Prostate gland (tissue), 2 donors: ENCODE measurements at places on chromosomes 2 and 18. TPM values are rescaled to one million over a fixed set of nuclear protein-coding genes. Genes with fewer than 3 reads are reported as not detected.
A peak's percentile ranks its signal among the peaks of the same experiment; 100 is the strongest.

Gene SPATA3
- 1.8 TPM for total RNA-seq

Gene RPRM
- 2.5 TPM for total RNA-seq

Gene SKA1
- total RNA-seq, result 2.7 TPM

DNA sequence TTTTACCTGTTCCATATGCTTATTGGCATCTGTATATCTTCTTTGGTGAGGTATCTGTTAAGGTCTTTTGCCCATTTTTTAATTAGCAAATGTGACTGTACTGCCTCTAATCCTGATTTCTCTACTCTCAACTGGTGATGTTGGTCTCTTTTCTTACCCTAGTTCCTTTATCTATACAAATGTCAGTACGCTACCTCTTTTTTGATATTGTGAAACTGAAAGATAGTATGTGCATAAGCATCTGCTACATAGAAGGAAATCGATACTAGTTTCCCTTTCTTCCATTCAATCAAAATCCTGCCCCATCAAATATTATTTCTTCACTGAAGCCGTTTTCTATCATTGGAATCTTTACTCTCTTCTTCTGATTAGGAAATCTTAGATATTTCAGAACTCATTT is 194.9 kb upstream of the SPOPL start:
- no peaks in the 10 kb centered on the region for H3K27me3 ChIP-seq
- no peak overlapping the region for H3K4me3 ChIP-seq
- H3K36me3 ChIP-seq, result no peaks in the 10 kb centered on the region
- H3K27ac ChIP-seq, result no peak overlapping the region
- no peak for DNase-seq

DNA sequence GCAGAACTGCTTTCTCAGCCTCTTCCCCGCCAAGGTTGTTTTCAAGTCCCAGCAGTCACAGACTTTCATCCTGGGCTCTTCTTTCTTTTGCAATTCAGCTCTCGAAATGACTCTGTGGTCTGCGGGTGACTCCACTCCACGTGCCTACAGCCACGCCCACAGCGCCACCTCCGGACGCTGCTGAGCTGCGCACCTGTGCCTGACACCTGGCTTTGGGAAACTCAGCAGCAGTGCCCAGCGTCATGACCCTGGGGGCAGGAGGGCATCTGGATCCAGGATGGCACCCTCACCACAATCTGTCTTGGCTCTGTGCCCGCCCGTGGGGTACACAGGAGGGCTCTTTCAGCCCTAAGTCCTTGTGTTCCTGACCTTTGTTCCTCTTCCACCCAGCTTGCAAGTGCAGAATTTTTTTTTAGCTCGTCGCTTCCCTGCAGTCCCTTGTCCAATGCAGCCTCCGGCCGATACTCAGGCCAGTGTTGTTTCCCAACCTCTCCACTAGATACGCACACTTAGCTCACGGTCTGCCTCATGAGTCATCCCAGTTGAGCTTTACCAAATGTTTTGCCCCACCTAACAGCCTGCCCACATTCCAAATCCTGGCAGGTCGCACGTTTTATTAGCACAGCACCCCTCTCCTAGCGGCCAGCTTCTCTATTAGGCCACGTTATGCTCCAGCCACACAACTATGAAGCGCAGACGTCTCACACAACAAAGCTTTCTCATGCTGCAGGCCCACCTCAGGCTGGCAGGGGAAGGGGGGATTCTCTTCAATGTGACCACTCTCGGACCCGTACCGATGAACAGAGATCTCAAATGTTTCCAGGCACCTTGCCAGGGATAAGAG is 6.5 kb upstream of the CAPN10 start:
- peaks cover 6% of the 10 kb centered on the region for H3K4me1 ChIP-seq
- H3K4me3 ChIP-seq, result no peak overlapping the region
- no peaks in the 10 kb centered on the region for H3K27me3 ChIP-seq
- H3K27ac ChIP-seq, result peak overlapping the region; percentile 47

DNA sequence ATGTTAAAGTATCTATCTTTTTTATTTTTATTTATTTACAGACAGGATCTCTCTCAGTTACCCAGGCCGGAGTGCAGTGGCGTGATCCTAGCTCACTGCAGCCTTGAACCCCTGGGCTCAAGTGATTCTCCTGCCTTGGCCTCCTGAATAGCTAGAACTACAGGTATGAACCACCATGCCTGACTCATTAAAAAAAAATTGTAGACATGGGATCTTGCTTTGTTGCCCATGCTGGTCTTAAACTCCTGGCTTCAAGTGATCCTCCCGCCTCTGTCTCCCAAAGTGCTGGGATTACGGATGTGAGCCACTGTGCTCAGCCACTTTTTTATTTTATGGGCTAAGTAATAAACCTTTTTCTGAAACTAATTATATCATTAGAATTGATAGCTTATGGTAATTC is 7.1 kb downstream of the MFSD6 start:
- no peaks in the 10 kb centered on the region for H3K27me3 ChIP-seq
- no peak overlapping the region for H3K27ac ChIP-seq
- H3K4me3 ChIP-seq, result no peak overlapping the region
- DNase-seq, result no peak

GRCh38 chr2:79887747-79888374 is 375.0 kb downstream of the CTNNA2 start:
- no peak overlapping the region for H3K27ac ChIP-seq
- H3K27me3 ChIP-seq, result no peaks in the 10 kb centered on the region
- H3K36me3 ChIP-seq, result no peaks in the 10 kb centered on the region
- no peaks in the 10 kb centered on the region for H3K4me1 ChIP-seq
- H3K4me3 ChIP-seq, result no peak overlapping the region

- H3K27me3 ChIP-seq, result no peaks in the 10 kb centered on the region
- no peak overlapping the region for H3K4me3 ChIP-seq
- no peak for DNase-seq
- no peak overlapping the region for H3K27ac ChIP-seq
Observed at GRCh38 chr2:60858897-60859311, 22.5 kb upstream of the REL start.

DNA sequence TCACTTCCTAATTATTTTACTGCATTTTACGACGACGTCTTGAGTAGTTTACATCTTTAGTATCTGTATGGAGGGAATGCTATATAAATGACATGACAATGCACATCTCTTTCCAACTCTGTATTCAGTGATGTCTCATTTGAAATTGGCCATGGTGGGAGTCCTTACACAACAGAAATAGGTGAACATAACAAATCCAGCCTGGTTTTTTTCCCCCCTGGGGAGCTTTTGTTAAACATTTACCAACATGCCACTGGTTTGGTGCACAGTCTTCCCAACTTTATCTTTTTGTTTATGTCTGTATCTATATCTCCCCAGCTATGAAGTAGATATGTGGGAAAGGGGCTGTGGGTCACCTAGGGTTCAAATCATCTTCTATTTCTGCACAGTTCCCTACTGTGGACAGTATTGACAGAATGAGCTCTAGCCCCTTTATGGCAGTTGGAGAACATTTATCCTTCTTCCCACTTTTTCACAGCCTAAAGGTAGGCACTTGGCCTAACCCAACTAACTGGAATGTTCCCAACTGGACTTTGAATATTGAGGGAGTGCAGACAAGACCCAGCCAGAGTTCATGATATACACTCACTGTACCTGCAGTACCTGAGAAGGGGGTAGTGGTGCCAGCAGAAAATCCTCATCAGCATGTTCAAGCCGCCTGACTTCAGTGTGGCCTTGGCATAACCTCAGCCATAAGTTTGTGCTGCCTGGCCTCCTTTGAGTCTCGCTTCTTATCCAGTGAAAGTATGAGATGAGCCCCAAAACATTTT is 5.7 kb upstream of the RTKN start:
- H3K4me1 ChIP-seq, result no peaks in the 10 kb centered on the region
- no peaks in the 10 kb centered on the region for H3K27me3 ChIP-seq

- no peaks in the 10 kb centered on the region for H3K27me3 ChIP-seq
- no peak for DNase-seq
- H3K4me1 ChIP-seq, result no peaks in the 10 kb centered on the region
- H3K4me3 ChIP-seq, result no peak overlapping the region
- H3K36me3 ChIP-seq, result no peaks in the 10 kb centered on the region
- H3K27ac ChIP-seq, result no peak overlapping the region
Observed at GRCh38 chr2:19815746-19816145, 86.0 kb downstream of the TTC32 start.

DNA sequence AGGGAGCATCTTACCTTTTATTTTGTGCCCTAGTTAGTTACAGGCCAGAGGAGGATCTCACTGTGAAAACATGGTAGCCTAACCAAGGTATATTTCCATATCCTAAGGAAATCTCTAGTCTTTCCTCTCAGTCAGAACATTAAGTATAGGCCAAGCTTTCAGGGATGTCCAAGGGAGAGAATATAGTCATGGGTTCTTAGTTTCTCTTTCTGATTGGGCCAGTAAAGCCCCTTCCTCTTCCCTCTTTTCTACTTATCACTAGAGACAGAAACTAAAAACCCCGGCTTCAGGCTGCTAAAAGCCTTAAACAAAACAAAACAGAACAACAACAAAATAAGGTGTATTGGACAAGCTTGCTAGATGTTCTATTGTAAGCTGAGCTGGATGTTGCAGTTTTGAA is 44.3 kb upstream of the TNFRSF11A start:
- no peak overlapping the region for H3K4me3 ChIP-seq
- H3K27me3 ChIP-seq, result no peaks in the 10 kb centered on the region
- no peaks in the 10 kb centered on the region for H3K4me1 ChIP-seq
- H3K27ac ChIP-seq, result no peak overlapping the region
- no peaks in the 10 kb centered on the region for H3K36me3 ChIP-seq

DNA sequence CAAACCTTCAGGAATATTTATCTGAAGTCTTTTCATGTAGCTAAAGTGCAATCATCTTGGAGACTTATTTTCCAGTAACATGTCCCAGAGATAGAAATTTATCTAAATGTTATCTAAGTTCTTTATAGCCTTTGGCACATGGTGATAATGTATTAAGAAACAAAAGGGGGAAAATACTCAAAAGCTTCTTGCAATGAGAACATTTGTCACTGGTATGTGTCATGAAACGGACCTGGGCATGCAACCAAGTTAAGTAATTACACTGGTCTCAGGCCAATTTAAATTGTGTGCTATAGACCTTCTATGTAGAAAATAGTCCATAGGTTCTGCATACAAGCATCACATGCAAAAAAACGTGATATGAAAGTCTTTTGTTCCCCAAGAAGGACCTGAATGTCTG is 136.2 kb downstream of the SLC8A1 start:
- no peak overlapping the region for H3K27ac ChIP-seq
- H3K4me3 ChIP-seq, result no peak overlapping the region
- no peaks in the 10 kb centered on the region for H3K27me3 ChIP-seq
- DNase-seq, result no peak

DNA sequence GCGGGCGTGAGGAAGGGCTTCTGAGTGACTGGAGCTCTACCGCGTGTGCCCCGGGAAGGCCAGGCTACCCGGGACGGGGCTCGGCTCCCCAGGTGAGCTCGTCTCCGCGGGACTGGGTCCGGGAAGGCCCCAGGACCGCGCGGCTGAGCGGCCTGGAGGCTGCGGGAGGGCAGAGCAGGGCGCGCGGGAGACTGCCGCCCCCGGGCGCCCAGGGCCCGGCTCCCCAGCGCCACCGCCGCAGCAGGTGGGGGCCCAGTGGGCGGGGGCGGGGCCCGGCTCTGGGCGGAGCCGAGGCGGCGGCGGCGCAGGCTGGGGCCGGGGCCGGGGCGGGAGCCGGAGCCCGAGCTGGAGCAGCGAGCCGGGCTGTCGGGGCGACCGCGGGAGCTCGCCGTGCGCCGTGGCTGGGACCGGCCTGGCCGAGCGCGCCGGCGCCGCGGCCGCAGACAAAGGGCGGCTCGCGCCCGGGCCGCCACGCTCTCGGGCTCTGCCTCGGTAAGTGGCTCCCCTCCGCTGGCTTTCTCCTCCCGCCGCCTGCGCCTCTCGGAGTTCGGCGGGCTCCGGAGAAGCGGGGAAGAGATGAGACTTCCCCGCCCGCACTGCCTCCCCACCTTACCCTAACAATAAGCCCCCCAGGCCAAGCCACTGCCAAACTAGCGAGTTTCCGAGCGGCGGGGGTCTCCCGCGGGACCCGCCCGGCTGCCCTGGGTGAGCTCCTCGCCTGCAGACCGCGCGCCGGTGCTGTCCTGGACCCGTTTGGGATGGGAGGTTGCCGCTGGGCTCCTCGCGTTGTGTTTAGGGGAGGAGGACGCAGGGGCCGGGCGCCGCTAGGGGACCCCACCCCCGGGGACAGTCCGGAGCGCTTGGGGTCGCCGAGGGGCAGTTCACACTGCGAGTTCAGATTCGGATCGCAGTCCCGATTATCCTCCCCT is at the start of gene MAPK4:
MAPK4 (plus strand) TSS at position 336 of the 929 bp plus-strand sequence. CDS start 103,872 bp downstream, outside the sequence.
- peak within 1 kb of the TSS; percentile 60 for H3K4me3 ChIP-seq
- peak within 1 kb of the TSS; percentile 82 for H3K27ac ChIP-seq
- no peaks in the 10 kb centered on the region for H3K4me1 ChIP-seq
- H3K27me3 ChIP-seq, result no peaks in the 10 kb centered on the region
- no peaks in the 10 kb centered on the region for H3K36me3 ChIP-seq

DNA sequence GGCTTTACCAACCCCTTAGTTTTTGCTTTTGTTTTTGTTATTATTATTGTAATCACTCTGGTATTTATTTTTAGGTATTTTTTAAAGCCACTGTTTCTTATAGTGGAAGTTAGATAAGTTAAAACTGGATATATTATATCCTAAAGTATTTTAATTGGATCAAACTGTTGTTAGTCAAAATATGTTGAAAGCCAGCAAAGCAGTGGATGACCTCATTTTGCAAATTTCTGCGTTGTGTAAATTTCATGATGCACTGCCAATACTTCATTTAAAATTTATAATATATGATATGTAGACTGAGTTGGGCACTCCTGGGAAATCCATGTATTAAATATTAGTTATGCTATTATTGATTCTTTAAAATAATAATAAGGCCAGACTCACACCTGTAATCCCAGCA is 661.7 kb upstream of the NRXN1 start:
- H3K27me3 ChIP-seq, result no peaks in the 10 kb centered on the region
- no peaks in the 10 kb centered on the region for H3K36me3 ChIP-seq
- no peak overlapping the region for H3K27ac ChIP-seq
- H3K4me3 ChIP-seq, result no peak overlapping the region

DNA sequence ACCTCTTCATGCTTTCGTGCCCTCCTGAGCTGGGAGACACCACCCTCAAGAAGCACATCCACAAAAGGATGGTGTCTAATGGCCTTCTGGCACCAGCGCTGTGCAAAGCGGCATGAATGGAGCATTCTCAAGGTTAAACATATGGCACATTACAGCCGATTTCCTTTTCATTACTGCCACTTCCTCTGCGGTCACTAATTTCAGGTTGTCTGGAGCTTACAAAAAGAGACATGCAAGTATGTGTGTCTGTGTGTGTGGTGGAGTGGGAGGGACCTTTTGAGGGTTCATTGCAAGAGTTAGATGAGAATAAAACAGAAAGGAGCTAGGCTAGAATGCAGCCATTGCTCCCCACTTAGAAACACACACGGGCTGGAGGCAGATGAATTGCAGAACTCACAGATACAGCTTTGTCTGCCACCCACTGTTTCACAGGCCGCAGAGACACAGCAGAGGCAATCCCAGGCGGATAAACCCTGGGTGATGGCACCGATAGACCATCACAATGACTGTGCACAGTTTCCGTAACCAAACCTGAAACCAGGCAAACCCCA is 76.0 kb downstream of the TGIF1 start:
- H3K4me3 ChIP-seq, result no peak overlapping the region
- DNase-seq, result no peak
- no peaks in the 10 kb centered on the region for H3K4me1 ChIP-seq
- no peaks in the 10 kb centered on the region for H3K27me3 ChIP-seq
- H3K27ac ChIP-seq, result no peak overlapping the region

- peaks cover 5% of the 10 kb centered on the region for H3K4me1 ChIP-seq
- no peak for DNase-seq
- no peaks in the 10 kb centered on the region for H3K36me3 ChIP-seq
Observed at GRCh38 chr2:20167356-20167755, 57.6 kb downstream of the SDC1 start.

GRCh38 chr2:120257522-120257921 is 4.9 kb downstream of the RALB start:
- no peak overlapping the region for H3K4me3 ChIP-seq
- peaks cover 6% of the 10 kb centered on the region for H3K4me1 ChIP-seq
- no peak overlapping the region for H3K27ac ChIP-seq
- no peak for DNase-seq
- H3K27me3 ChIP-seq, result no peaks in the 10 kb centered on the region
